ENCODE measurements at places on chromosomes 1 and 21.

GRCh38 chr1:3170561-3171453, 101.8 kb downstream of the PRDM16 start:
- DNase-seq: peak; percentile 84

DNA sequence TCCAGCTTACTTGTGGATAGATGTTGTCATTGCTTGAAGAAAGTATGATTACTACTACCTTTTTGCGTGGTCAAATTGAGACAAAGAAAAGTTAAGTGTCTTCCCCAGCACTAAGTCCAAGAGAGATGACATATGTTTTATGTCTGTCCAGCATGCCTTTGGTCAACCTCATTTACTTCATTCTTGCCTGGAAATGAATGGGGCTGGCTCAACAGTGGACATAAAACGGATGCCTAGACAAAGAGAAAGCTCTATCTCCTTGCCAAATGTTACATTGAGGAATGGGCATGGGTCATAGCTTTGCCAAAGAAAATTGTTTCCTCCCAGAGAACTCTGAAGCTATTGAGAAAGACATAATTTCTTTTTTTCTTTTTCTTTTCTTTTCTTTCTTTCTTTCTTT, 82.4 kb upstream of the PLPPR4 start:
- DNase-seq: no peak

DNA sequence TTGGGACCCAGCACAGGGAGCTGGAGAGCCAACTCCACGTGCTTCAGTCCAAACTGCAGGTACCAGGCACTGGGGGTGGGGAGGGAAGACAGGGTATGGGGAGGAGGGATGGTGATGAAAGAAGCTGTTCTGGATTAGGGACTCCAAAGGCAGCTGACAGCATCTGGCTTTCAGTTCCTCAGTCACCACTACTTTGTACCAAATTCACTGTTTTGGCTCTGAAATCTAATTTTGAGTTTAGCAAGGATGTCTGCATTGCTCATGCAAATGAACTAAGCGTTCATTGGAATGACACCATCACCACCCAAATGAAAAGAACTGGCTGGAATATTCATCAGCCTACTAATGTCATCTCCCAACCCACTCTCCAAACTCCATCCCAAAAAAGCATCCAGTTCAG, 8.7 kb downstream of the C1orf74 start:
- no peak for DNase-seq

DNA sequence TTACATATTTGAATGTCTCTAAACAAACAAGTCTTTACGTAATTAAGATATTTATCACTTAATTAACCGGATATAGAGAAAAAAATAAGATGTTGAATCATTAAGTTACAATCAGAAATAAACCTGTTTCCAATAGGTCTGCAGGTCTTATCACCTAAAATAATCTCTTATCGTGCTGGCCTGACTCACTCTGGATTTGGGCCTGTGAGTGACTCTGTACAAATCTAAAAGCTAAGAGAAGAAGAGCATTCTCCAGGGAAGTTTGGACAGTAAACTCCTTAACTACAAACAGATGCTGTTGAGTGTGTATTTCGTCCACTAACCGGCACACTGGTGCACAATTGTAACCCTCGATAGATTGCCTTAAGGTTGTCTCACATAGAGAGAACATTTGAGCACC, 25.3 kb downstream of the CEP104 start:
- no peak for DNase-seq

DNA sequence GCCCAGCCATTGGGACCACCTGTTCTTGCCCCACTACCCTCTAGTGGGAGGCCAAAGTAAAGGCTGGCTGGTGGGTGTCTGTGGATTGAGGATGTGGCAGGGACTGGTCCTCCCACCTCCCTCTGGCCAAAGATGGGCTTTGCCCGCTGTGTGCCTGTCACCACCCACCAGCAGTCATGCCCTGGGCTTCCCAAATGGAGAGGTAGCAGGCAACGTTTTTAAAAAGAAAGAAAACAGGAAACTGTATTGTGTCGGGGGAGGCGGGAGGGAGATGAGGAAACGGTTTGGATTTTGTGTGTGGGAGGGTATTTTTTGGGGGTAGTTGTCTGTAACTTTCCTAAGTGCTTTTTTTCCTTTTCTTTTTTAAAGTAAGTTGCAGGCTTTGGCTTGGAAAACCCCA, 30.1 kb downstream of the SZRD1 start:
- DNase-seq: no peak

GRCh38 chr1:203512848-203513584, 19.1 kb downstream of the OPTC start:
- DNase-seq: peak; percentile 12

DNA sequence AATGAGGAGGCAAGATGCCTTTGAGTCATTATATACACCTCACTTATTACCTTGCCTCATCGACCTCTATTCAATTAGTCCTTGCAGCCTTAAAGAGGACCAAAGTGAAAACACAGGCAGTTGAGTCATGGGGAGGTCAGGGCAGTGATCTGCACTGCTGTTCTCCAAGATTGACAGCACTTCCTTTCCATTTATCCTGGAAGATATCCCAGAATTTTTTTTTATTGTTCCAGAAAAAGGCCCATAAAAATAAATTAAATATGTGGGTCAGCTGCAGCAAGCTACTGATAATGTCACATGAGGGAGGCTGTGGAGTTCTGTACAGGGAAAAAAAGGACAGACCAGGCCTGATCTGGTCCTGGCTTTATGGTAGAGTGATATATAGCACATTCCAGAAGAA, 33.2 kb upstream of the CDC42BPA start:
- DNase-seq: no peak

GRCh38 chr1:151846062-151846568, 6.5 kb upstream of the C2CD4D start:
- DNase-seq: peak; percentile 36

- DNase-seq: no peak
Observed at GRCh38 chr1:156659661-156659987, 17.6 kb downstream of the NES start.

- peak; percentile 45 for DNase-seq
Observed at GRCh38 chr1:111217183-111217910, 10.2 kb upstream of the CHI3L2 start.

DNA sequence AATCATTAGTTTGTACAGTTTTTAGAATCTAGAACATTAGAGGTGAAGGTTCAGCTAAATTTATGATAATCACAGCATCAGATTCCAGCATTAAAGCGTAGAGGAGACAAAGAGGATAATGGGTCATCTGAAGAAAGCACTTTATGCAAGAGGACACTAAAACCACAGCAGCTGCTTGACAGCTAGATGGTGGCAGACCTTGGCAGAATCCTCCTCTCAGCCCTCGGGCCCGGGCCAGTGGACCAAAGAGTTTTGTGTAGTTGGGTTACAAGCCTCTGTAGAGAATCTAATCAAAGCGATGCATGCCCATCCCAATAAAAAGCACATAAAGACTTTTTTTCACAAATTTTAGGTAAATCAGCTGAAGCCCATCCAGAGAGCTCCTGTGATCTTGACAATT, 59.4 kb downstream of the AK5 start:
- DNase-seq: no peak

- peak; percentile 45 for DNase-seq
Observed at GRCh38 chr1:39214998-39215873, 10.7 kb downstream of the MACF1 start.

DNA sequence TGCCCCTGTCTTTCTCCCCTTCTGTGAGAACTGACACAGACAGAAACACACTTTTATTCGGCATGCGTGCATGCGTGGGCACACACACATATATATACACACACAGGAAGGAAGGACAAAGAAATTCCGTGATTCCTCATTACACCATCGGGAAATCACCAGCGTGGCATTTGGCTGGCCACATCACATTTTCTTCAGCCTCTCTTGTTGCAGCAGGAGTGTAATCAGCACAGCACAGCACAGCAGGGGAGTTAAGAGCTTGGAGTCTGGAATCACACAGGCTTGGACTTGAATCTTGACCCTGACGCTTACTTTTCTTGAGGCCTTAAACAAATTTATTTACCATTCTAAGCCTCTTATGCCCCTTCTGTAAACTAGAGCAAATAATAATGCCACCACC, 45.3 kb upstream of the EPHA8 start:
- no peak for DNase-seq

DNA sequence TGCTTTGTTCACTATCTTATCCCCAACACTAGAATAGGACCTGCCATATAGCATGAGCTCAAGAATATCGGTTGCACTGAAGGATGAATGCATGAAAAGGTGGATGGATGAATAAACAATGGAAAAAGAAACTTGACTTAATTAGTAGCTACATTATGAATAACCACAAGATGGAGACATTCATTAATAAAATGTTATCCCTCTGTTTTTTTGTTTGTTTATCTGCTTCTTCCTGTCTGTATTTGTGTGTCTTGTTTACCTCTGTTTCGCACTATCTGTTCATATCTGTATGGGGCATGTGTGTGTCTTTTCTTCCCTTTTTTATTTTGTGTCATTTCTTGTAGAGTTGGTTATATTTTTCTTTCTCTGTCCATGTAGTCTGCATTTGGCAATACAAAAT, 1.1 kb upstream of the OR14I1 start:
- peak; percentile 19 for DNase-seq

DNA sequence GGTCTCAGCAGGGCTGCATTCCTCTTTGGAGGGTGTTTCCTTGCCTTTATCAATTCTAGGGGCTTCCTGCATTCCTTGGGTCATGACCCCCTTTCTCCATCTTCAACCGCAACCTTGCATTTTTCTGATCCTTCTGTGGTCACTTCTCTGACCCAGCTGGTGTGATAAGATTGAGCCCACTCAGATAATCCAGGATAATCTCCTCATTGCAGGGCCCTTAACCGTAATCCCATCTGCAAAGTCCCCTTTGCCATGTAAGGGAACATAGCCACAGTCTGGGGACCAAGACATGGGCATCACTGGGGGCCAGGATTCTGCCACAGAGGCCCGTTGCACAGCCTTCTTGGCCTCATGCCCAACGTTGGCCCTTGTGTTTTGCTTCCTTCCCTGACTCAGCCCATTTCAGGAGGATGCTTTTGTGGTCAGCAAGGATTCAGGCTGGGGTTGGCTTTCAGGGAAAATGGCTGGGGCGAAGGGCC, 35.0 kb upstream of the IL19 start:
- no peak for DNase-seq

- no peak for DNase-seq
Observed at GRCh38 chr1:236024641-236025040, 40.2 kb downstream of the NID1 start.

GRCh38 chr1:204528677-204529076, 12.5 kb downstream of the MDM4 start:
- no peak for DNase-seq

GRCh38 chr1:244974106-244974505, 109.8 kb upstream of the HNRNPU start:
- DNase-seq: no peak

DNA sequence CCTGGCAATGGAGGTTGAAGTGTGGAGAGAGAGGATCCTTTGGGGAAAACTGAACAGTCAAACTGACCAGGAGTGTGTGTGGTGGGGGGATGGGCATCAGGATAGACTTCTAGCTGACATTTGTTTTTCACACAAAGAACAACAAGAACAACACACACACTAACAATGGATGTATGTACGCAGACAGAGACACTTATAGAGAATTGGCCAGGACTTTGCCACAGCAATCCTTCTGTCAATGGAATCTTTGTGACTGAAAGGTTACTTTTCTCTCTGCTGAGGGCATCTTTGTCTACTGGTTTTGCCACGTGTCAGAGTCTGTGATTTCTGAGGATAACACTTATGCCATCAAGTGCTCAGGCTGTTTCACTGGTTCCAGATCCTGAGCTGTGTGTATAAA, 12.4 kb upstream of the FCGR2A start:
- no peak for DNase-seq

GRCh38 chr1:156230473-156230837, 11.5 kb upstream of the BGLAP start:
- DNase-seq: no peak

DNA sequence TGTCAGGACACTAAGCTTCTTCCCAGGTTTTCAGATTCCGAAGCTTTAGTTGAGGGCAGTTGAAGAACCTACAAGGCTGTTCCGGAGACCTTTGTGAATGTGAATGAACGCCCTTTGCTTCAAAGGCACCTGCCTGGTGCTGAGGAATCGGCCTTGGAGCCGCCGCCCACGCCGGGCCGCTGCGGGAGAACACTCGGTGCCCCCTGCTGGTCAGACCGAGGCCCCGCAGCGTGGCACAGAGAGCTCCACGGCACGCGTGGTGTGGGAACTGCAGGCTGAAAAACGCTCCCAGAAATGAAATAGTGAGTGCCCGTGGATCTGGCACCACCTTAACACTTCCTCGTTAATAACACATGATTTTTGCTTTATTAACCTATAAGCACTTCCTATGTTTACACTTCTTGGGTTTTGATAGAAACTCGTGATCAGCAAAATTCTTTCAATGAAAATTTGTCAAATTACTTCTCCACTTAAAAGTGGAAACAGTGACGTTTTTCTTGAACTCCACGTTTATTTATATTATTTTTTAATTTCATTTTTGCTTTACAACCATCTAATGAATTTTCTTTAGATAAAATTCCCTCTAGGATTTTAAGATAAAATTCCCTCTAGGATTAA, 460.6 kb downstream of the DSCAM start:
- peak; percentile 58 for DNase-seq

- DNase-seq: no peak
Observed at GRCh38 chr1:184539580-184539979, 152.8 kb downstream of the C1orf21 start.

DNA sequence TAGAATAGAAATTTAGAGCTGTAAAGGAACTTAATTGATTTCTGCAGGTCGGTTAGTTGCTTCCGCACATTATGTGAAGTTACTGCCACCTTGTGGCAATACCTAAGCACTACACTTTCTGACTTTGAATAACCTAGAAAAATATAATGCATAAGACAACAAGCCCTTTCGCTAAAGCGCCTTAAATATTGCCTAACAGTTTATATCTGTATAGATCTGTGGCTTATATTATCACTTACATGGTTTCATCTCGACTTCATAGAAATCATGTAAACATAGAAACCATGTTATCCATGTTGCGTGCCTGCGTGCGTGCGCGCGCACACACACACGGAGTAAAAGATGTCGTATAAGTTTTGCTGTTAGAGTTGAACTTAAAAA, 10.9 kb upstream of the IFI16 start:
- DNase-seq: peak; percentile 90

DNA sequence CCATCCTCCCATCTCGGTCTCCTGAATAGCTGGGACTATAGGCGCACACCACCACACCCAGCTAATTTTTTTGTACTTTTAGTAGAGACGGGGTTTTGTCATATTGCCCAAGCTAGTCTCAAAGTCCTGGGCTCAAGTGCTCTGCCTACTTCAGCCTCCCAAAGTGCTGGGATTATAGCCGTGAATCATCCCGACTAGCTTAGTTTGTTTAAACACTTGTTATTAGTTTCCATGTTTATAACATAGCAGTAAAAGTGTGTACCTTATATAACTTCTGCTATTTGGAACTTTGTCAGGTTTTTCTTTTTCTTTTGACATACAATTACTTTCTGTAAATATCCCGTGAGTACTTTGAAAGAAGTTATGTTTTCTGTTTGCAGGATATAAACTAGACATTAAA, 60.6 kb upstream of the C1orf21 start:
- no peak for DNase-seq

DNA sequence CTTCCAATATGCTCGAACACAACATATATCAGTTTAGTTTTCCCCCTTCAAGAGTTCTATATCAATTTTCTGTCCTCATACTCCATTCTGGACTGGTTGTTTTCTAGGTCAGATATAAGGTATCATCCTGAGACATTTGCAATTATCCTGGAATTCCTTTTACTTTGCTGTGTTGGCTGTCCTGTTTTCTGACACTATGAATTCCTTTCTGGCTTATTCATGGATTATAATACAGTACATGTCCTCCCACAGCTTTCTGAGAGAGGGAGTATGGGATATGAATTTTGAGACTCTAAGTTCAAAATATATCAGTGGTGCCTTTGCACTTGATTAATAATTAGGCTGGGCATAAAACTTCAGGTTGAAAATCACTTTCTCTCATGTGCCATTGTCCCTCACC, 11.9 kb downstream of the PHTF1 start:
- DNase-seq: no peak
